Activated CD4-positive, alpha-beta memory T cell treated with anti-CD3 and anti-CD28 coated beads for 36 hours (primary cell): ENCODE measurements at places on chromosomes 2 and 18. TPM values are rescaled to one million over a fixed set of nuclear protein-coding genes. Genes with fewer than 3 reads are reported as not detected.

Gene MYL12B
- total RNA-seq, result 339 TPM

Gene SERPINB13
- not detected for total RNA-seq

Gene ASPRV1
- 0.71 TPM for total RNA-seq

Gene ANKRD29
- not detected for total RNA-seq

Gene SRD5A2
- not detected for total RNA-seq

Gene PROC
- total RNA-seq, result not detected

Gene C1QL2
- not detected for total RNA-seq

Gene GDF7
- total RNA-seq, result 0.02 TPM

Gene EVX2
- total RNA-seq, result not detected

Gene HOXD13
- total RNA-seq, result not detected

Gene KYNU
- total RNA-seq, result not detected

Gene RHOB
- 31.6 TPM for total RNA-seq

Gene ALLC
- not detected for total RNA-seq

Gene AFF3
- 0.59 TPM for total RNA-seq
